NCI-H345 (cell line): ENCODE measurements at places on chromosomes 1 and 21.

DNA sequence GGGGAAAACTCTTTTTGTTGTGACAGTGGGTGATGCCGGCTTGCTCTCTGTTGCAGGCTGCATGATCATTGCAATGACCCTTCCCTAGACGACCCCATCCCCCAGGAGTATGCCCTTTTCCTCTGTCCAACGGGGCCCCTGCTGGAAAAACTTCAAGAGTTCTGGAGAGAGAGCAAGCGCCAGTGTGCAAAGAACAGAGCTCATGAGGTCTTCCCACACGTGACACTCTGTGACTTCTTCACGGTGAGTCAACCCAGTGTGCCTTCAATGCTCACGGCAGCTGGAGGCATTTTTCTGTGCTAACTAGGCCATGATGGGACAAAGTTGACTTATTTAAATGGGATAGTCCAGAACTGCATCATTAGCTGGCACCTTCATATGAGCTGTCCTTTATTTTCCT, 5.7 kb downstream of the UBASH3A start:
- DNase-seq: no peak

DNA sequence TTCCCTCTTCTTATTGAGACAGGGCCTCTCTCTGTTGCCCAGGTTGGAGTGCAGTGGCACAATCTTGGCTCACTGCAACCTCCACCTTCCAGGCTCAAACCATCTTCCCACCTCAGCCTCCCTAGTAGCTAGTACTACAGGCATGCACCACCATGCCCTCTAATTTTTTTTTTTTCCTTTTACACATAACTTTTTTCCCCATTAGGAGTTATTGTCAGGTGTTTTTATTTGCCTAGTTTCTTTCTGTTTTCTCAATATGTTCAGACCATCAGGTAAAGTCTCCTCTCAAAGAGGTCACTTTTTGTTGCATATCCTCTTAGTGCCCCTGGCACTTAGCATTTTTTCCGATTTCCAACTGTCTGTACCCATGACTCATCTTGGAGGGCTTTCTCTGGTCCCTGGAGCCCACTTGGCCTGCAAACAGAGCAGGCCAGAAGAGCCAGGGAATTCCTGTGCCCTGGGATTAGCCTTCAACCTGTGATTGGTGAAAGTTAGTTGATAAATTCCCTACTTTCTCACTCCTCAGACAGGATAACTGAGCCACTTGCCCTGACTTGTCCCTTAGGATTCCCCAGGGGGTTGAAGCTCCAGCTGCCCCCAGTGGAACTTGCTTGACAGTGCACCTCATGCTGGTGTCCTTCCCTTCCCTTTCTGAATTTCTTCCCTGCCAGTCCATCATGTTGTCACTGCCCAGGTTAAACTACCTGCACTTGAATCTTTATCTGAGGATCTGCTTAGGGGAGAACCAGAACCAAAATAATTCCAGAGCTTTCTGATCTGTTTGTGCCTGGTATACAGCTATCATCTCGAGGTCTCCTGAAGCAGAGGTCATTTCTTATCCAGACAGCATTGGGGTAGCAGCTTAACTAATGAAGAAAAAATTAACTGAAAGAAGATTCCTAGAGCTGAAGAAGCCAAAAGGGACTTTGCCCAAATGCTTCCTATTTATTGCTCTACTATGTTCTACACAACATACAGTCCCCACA, 2.4 kb downstream of the NTPCR start:
- DNase-seq: peak; percentile 63

DNA sequence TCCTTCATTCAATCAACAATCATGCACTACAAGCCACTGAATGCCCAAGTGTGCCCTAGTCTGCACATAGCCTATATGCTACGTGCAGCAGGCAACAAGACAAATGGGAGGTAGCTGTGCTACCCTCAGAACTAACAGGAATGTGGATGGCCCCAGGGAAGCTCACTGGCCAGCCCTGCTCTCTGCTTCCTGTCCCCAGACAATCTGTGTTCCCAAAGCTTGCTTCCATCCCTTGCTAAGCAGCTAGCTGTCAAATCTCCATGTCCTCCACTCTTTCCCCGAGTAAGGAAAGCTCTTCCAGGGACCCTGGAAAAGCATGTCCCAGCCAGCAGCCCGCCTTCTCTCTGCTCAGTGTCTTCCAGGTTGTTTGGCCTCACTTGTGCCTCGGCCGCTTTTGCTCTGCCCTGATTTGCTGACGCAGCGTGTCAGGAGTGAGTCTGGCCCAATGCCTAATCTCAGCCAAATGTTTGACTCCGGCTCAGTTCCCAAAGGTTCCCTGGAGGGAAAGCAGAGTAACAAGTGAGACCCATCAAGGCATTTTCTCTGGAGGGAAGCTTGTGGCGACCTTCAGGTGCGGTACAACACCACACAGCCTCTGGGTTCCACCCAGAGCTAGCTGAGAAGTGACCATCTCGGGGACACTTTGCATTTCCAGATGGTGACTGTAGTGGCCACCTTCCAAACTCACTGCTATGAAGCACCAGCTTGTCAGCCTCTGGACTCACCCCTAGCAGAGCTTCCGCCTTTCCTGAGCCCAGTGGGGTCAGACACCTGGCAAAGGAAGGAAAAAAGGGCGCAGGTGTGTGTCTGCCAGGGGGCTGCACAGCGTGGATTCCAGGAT, 243.4 kb downstream of the RHOU start:
- DNase-seq: no peak

DNA sequence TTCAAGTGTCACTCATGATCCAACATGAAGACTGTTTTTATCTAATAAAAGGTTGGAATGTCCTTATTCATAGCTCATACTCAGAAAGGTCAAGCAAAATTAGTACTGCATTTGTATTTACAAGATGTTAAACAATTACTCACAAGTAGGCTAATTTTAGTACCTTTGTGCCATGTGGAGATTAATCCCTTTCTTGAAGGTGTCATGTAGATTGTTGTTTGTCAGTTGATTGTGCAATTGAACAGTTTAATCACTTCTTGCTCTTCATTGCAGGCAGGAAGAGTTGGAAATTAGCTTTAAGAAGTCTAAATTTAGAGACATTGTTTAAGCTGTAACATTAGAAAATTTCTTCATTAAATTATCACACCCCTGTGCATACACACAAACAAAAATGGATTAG, 847.1 kb downstream of the KCNT2 start:
- DNase-seq: no peak

DNA sequence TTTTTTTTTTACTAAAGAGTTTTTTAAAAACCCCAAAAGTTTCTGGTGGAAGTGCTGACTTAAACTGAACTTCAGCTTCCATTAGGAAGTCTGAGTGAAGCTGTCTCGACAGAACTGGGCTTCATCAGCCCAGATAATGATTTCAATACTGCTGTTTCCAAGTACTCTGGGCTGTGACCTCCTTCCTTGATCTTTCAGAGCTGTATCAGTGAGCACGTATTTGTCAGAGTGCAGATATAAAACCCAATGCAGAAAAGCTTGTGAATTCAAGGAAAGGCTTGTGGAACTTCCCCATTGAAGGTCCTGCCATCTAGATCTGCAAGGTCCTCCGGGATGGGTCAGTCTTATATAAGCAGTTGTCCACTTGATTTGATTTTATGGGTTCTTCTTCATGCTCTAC, 50.1 kb upstream of the RGS21 start:
- no peak for DNase-seq

DNA sequence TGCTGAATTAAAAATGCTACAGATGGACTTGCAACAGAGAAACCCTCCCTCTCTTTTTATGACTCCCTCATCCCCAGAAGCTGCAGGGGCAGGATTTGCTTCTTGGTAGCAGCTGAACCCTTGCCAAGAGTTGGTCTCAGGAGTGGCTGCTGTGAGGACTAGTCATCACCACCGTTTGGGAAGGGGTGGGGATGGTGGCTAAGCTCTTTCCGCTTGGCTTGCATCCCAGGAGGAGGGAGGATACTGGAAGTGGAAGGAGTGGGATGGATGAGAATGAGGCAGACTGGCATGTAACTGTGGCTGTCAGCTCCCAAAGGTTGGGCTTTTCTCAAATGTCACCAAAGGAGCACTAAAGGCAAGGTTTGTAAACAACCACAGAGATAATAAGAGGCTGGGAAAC, 50.8 kb upstream of the COL24A1 start:
- DNase-seq: peak; percentile 66

DNA sequence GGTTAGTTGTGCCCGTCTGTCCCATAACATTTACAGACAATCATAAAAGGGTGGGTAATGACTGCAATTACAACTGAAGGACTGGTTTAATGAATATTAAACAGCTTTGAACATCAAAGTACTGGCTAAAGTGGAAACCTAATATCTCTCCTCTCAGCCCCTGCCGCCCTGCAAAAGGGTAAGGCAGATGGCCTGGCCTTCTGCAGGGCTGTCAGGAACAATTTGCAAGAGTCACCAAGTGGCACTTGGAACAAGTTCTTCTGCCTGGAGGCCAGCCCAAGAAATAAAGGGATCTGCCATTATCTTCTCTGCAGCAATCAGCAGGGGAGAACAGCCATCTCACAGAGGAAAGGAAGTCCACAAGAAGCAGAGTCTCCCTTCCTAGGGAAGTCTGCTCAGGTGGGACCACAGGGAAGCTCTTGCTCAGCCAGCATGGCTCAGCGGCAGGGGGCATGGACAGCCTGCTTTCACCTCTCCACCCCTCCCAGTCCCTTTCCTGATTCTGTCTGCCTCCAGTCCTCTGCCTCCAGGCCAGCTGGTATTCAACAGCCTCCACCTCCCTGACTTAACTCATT, 96.1 kb downstream of the TRABD2B start:
- no peak for DNase-seq

DNA sequence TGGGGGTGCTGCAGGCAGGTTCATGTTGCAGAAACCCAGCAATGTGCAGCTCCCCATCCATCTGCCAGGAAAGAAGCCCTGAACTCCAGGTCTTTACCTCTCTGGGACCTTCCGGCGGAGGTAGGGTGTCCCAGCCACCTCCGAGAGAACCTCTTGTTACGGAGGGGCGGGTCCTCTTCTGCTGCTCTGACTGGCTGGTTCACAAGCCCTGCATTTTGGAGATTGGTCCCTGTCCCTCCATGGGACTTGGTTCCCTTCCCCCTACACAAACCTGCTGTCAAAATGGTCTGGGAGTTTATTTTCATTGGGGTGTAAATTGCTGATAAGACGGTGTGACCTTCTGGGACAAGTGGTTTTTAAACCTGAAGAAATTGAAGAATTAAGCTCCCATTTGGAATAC, 8.0 kb upstream of the CELSR2 start:
- DNase-seq: no peak

GRCh38 chr1:168939110-168939946, 167.2 kb upstream of the ATP1B1 start:
- DNase-seq: peak; percentile 23

DNA sequence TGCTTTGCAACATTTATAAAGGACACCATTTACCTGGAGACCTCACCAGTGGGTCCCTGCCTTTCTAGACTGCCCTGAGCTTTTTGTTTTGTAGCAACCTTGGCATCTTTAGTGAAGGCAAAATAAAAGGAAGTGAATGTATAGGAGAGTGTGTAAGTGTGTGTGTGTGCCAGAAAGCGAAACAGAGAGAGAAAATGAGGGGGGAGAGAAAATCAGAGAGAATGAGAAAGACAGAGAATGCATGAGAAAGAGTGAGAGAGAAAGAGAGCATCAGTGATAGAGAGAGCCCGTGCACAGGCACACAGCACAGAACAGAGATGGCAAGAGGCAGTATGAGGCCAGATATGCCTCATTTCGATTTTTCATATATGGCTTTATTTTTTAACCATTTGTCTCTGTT, 57.5 kb downstream of the HSD3B1 start:
- no peak for DNase-seq

DNA sequence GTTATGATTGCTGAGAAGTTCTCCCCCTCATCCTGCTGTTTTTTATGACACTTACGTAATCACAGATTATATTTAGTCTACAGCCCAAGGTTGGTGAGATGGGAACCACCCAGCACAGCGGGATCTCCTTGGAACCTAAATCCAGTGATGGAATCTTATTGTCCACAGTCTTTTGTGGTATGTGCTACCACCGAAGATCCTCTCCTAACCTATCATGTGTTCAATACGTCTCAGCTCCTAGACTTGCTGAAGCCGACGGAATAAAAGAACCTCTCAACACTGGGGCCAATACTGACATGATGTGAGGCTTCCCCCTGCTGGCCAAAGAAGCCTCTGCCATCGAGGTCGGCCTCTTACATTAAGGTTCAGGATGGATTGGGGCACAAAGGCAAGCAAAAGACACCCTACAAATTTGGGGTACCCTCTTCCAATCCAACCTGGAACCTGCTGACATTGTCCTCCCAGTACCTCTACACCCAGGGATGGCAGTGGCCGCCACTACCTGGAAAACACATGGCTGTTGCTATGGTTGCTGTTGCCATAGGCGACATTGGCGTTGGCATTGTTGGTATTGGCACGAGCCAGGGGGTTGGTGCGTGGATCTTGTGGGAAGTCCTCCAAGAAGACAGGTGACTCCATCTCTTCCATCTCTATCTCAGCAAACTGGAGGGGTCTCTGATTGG, 19.4 kb upstream of the KIF21B start:
- peak; percentile 61 for DNase-seq

GRCh38 chr1:244918421-244919319, 54.3 kb upstream of the HNRNPU start:
- peak; percentile 43 for DNase-seq
